NCI-H1930 (cell line): ENCODE measurements at places on chromosomes 5 and 9.
A peak's percentile ranks its signal among the peaks of the same experiment; 100 is the strongest.

DNA sequence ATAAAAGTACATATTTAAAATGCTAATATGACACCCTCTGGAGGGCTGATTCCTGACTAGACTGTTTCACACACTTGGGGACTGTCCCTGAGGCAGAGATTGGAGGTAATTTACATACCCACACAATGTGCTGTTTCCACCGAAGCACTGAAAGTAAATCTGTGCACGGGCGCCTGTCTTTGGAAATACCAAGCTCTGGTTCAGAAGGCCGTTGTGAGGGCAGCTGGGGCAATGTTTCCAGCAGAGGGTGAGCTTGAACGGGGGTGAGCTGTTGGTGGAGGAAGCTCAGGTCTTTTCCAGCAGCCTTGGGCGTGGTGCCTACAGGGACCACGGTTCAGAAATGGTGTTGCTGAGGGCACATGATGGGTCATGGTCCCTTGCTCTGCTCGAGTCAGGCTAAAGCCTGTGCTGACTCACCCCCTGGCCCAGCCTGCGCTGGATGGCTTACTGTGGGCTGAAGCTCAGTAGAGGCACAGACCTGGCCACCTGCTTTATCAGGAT, 25.8 kb upstream of the HMCN2 start:
- DNase-seq, result no peak

GRCh38 chr9:10700915-10701314, 88.1 kb upstream of the PTPRD start:
- DNase-seq, result no peak

DNA sequence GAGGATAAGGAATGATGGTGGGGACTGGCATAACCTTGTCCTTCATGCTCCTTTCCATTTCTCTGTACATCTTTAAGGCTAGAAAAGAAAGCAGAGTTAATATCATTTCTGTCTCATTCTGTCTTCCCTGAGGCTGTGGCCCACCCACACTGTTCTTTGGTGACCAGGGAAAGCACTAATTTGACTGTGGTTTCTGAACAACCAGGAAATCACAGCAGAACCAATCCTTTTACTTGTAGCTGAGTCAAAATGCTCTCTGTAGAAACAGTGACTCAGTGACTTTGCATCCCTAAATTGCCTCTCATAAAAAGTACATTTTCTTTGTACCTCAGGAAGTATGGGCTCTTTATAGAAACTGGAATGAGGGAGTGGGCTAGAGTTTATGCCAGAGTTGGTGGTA, 28.1 kb downstream of the IL33 start:
- no peak for DNase-seq

- no peak for DNase-seq
Observed at GRCh38 chr5:44384816-44385215, 4.4 kb downstream of the FGF10 start.

- DNase-seq, result no peak
Observed at GRCh38 chr9:32584784-32585183, 11.8 kb upstream of the NDUFB6 start.

- peak; percentile 30 for DNase-seq
Observed at GRCh38 chr9:137237759-137238726, 3.0 kb upstream of the TUBB4B start.

- no peak for DNase-seq
Observed at GRCh38 chr5:154214371-154215106, 24.0 kb downstream of the GALNT10 start.

GRCh38 chr5:68730220-68730978, 363.4 kb upstream of the SLC30A5 start:
- DNase-seq, result no peak

DNA sequence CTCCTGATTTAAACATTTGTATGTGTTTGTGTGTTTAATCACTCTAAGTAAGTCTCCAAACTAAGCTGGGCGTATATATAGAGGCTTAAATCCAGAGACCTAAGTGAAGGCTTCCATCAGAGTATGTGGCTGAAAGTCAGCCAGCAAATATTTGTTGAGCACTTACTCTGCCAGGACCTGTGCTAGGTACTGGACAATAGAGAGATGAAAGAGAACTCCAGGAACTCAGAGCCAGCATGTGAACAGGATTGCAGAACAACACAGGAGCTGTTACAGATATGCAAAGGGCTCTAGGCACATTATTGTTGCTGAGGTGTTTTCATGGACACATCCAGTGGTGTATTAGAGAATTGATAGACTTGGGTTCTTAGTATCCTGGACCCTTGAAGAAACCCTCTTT, 4.7 kb upstream of the BNIP1 start:
- DNase-seq, result no peak

DNA sequence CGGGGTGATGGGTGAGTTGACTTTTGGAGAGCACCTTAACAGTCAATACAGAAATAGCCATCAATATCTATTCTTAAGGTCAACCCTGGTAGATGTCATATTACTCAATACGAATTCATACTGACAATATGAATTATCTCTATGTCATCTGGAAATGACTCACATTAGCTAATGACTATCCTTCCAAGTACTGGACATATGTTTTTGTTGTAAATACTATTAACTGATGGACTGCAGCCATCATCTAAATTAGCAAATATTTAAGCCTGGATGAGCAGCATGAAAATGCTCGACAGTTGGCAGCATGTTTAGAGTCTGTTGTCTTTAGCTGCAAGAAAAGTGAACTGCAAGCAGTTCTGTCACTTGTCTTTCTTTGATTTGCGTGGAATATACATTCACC, 19.6 kb upstream of the ISOC1 start:
- DNase-seq, result no peak

GRCh38 chr5:9464478-9464877, 81.4 kb downstream of the SEMA5A start:
- DNase-seq, result no peak
